ENCODE measurements at places on chromosomes 11 and 22.

DNA sequence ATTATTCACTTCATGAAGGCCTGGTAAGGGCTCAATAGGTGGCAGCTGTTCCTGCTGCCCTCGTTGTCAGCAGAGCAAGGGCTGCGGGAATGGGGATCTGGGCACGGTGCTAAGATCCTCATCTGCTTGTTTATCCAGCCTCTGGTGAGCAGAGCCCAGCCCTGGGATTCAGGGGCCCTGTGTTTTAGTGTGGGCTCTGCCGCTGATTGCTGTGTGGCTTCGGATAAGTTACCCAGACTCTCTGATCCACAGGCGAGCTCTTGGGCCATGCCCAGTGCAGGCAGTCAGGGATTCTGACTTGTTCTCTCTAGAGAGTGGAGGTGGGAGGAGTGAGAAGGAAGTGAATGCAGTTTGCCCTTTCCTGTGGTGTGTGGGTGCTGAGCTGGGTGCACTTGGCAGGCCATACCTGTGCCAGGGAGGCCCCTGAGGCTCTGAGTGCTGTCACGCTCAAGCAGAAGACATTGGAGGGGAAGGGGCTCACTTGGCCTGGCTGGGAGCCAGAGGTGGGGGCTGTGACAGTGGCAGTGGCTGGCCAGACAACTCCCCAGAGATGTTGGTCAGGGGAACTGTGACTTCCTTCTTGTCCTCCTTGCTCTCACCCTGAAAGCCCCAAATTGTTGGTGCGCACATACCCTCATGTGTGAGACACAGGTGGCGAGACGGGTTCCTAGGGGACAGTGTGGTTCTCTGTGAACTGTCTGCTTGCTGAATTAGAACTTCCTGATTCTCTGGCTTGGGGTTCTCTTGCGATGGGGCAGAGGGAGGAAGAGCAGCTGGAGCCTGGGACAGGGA, 43.7 kb downstream of the CD82 start:
- no peak for DNase-seq

GRCh38 chr11:126408496-126408895, 53.0 kb downstream of the ST3GAL4 start:
- no peak for DNase-seq

- no peak for DNase-seq
Observed at GRCh38 chr11:10303558-10304363, 1.1 kb upstream of the ADM start.

GRCh38 chr11:70912226-70912840, 340.0 kb downstream of the SHANK2 start:
- peak; percentile 30 for DNase-seq

DNA sequence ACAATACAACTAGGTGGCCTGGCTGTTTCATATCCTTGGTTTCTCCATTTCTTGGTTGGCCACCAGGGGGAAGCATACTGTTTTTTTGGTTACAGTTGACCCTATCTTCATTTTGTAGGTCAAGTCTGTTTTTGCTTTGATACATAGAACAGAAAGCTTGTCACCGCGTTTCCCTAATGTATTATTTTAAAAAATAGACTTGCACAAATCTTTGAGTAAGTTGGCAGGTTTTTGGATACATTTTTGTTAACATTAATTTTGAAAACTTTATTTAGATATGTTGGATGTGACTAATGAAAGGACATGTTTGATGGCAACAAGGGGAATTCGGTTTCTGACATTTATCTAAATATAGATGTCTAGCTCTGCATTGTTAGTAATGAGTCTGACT, 3.0 kb downstream of the NCR3LG1 start:
- DNase-seq: peak; percentile 53

DNA sequence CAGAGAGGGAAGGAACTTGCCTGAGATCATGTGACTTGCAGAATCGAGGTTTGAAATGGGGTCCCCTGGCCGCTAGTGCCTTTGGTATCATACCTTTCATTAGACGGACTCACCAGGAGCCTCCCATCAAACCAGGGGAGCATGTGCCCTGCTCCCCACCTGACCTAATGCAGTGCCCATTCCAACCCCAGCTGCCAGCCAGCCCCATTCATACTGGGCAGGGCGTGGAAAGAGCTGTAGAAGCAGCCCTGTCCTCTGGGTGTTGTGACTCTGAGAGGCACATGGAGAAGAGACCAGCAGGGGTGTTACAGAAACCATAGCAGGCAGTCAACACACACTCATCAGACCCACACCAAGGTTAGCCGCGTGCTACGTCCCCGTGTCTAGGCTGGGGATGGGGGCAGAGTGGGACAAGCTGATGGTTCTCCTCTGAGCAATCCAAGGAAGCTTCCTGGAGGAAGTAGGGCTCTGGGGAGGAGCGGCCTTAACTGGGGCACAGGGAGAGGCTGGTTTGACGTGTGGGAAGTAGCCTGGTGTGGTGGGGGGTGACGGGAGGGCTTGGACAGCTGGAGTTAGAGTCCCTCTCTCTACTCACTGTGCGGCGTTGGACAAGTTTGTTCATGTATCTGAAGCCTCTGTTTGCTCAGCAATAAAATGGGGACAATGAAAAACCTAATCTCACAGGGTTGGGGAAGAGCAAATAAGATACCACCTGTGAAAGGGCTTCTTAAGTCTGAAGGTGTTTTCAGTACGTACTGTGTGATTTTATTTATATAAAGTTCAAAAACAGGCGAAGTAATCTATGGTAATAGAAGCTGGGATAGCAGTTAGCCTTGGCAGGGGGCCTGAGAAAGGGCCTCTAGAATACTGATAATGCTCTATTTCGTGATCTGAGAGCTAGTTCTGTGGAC, 14.0 kb downstream of the GRIK4 start:
- DNase-seq: no peak

- no peak for DNase-seq
Observed at GRCh38 chr11:64384028-64384737, 25.2 kb downstream of the RPS6KA4 start.

GRCh38 chr11:2531987-2532703, 87.3 kb downstream of the KCNQ1 start:
- DNase-seq: no peak

DNA sequence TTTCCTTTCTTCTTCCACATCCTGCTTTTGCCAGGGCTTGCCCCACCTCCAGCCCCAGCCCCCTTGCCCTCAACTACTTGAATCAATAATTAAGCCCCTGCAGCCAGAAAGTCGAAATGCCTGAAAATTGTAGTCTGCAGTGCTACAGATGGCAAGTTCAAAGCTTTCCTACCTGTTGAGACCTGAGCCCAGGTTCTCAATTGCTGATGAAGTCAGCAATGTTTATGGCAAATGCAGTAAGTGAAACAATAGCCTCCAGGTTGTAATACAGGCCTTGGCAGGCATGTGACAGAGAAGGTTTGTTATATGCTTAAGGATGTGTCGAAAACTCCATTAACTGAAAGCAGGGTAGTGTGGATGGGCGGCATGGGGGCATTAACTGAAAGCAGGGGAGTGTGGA, 181.1 kb upstream of the SESN3 start:
- DNase-seq: no peak

GRCh38 chr22:23856721-23857605, 712 bp upstream of the SLC2A11 start:
- DNase-seq: peak; percentile 51

- DNase-seq: no peak
Observed at GRCh38 chr11:92267968-92268367, 43.4 kb downstream of the FAT3 start.

Measured in COR-L47 (cell line).